ENCODE measurements at places on chromosomes 1 and 21.

GRCh38 chr21:42081931-42082381, 10.8 kb downstream of the UMODL1 start:
- DNase-seq, result no peak

DNA sequence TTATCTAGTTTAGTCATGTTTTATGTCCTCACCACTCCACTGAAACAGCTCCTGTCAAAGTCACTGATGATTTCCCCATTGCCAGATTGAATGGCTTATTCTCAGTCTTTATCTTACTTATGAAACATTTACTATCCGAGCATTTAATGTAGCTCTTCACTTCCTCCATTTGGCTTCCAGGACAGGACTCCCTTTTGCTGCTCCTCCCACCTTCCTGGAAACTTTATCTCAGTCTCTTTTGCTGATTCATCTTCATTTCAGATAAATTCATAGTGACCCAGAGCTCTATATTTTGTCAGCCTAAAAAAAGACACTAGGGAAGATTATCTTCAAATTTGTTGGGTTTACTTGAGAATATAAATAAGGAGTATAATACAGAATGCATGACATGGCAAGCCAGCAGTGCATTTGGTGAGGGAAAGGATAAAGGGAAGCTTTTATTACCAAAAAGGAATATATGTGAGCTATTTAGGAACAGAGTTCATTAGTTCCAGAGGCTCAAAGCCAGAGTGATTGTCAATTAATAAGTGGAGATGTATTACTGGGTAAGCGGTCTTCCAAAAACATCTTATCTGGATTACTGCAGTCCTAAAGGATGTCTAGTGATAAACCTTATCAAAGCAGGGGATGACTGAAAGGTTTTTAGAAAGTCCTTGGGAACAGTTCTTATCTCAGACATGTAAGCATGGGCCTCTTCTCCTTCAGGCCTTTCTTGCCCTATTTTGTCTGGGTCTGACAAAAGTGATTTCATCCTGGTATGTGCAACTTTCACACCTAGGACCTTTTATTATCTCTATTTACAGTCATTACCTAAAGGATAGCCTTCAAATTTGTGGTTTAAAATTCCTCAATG, 25.6 kb downstream of the IL23R start:
- DNase-seq, result no peak

DNA sequence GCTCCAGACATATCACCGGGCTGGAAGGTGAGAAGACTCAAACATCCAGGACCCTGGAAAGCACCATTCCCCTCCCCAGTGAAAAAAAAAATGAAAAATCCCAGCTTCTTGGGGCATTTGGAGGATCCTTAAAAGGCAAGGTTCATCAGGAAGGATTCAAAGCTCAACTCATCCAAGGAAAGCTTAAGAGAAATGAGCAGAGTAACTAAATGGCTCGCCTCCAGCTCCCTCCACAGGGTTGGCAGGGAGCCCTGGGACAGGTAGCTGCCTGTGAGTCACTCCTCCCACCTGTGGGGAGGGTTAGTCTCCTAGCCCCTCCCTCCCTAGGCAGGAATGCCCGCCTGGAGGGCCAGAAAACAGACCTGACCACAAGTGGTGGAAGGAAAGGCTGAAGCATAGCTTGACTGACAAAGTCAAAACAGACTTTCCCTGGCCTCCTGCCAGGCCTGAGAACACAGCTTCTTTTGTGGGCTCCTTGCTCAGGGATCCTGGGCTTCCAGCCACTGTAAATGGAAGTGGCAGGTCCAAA, 712 bp upstream of the LAMB3 start:
- DNase-seq, result peak; percentile 40

- peak; percentile 84 for DNase-seq
Measured at GRCh38 chr1:113042285-113043143, 30.5 kb upstream of the LRIG2 start.

DNA sequence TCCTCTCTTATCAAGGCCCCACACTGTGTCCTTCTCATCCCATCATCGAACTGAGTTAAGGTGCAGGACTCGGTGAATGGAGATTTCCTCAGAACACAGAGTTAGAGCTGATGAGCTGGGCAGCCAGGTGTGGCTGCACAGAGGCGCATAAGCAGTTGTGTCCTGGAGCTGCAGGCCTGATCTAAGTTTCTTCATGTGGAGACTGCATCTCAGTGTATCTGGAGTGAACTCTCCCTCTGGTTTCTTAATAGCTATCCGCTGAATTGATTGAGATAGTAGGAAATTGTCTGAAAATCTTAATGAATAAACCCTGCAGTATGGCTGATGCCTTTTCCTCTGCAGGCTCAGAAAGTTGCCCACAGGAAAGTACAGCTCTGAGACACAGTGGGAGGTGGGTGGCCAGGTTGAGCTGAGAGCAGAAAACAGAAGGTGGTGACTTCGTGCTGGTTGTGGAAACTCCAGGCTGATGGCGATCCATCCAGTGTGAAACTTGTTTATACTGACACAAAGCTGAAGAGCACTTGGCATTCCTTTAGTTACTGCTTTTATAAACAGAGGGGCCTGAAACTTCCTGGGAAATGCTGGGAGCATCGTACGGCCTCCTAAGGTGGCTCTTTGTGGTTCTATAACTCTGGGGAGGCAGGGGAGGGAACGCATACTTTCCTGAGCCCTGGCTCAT, 67.4 kb upstream of the F3 start:
- peak; percentile 22 for DNase-seq

- peak; percentile 44 for DNase-seq
Measured at GRCh38 chr1:82491301-82492048, 690.7 kb downstream of the ADGRL2 start.
